Activated naive CD4-positive, alpha-beta T cell treated with anti-CD3 and anti-CD28 coated beads, Interleukin-2, amount 10 ng/mL, durations not matched to agents 5 hours and 36 hours (primary cell): ENCODE measurements at places on chromosomes 3 and 15. TPM values are rescaled to one million over a fixed set of nuclear protein-coding genes. Genes with fewer than 3 reads are reported as not detected.

Gene KCNAB1
- not detected for total RNA-seq

Gene SLC22A14
- not detected for total RNA-seq

Gene SPATA12
- not detected for total RNA-seq

Gene CP
- not detected for total RNA-seq

Gene LDHAL6B
- total RNA-seq = not detected

Gene FILIP1L
- total RNA-seq = 0.58 TPM

Gene CMTM6
- 47.1 TPM for total RNA-seq

Gene CXCR6
- total RNA-seq = 1.7 TPM

Gene EOGT
- total RNA-seq = 12.1 TPM

Gene ZNF609
- total RNA-seq = 41.1 TPM
